ENCODE measurements at places on chromosomes 6 and 20.

GRCh38 chr20:52963131-52963530, 9.0 kb upstream of the TSHZ2 start:
- no peak for DNase-seq

- DNase-seq, result no peak
Measured at GRCh38 chr6:22306741-22307466, 10.1 kb upstream of the PRL start.

DNA sequence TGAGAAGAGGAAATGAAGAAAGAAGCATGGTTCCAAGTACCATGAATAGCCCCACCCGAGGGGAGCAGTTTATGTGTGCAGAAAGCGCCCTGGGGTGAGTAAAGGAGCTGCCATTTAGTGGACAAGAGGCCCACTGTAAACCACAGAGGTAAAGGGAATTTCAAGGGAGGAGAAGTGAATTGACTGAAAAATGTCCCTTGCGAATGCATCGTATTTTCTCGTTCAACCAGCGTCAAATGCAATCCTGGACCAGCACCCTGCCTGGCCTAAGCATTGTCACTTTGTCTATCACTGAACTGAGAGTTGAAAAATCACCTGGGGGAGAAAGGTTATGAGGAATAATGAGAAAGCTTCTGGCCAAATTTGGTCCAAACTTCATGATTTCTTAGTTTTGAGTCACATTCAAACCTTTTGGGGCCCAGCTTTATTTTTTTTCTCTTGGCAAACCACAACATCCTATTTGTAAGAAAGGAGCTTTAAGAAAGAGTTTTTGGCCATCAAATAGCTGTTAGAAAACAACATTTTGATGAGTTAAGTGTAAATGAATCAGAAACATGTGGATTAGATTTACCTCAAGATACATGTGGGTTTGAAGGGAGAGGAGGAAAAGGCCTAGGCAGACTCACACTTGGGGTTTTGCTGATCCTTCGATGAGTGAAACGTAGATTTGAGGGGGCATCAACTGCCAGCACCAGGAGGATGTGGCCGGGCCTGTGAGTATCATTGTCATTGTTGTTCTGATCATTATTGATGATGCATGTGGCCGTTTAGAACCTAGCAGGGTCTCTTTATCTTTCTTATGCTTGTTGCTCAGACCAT, 214.0 kb downstream of the CLIC5 start:
- DNase-seq, result no peak

DNA sequence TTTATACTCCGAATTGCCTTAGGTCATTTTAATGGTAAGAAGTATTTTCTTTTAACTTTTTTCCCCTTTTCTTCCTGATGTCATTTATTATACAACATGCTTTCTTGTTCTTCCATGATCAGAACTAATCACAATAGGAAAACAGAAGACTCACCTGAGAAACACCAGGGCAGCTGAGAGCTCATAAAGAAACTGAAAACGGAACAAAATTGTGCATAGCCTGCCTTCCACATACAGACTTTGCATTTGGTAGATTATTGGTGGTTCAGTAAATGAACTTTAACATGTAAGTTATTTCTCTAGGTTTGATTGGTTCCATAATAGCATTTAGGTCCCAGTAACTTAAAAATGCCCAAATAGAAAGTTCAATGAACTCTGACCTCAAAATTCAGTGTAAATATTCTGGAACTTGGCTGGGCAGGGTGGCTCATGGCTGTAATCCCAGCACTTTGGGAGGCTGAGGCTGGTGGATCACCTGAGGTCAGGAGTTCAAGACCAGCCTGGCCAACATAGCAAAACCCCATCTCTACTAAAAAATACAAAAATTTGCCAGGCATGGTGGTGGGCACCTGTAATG, 161.1 kb upstream of the DTNBP1 start:
- DNase-seq, result no peak

DNA sequence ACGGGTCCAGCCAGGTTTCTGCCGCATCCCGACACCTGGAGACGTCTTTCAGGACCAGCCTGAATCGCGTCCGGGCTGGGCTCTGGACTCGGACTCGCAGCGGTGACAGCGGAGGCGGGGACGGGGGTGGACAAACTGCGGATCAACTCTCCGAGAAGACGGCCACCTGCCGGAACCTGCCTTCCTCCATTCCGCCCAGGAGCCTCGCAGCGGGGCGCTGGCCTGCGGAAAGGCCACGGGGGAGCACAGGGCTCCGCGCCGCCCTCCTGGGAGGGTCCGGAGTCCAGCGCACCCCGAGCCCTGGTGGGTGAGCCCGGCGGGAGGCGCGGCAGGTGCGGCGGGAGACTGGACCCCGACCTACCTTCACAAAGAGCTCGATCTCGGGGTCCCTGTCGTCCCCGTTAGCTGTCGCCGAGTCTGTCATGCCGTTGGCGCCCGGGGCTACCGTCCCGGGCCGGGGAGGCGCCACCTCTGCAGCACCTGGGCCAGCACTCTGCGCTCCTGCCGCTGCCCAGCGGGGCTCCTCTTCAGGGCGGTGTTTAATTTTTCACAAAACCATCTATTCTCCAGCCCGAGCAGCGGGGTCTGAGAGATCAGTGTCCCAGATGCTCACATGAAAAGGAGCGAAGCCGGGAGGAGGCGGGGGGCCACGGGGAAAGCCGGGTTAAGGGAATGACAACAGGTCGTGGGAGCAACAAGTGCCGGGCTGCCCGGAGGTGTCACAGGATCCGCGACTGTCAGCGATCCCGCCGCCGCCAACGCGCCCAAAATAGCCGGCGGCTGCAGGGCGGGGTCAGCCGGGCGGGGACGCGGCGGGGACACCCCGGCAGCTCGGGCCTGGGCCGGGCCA, at the start of gene CLIC5:
CLIC5 (minus strand) TSS at position 742 of the 850 bp plus-strand sequence; CDS start at position 424, 318 bp downstream.
- DNase-seq, result no peak

GRCh38 chr6:147507162-147508041, 1.1 kb upstream of the SAMD5 start:
- no peak for DNase-seq

- peak; percentile 37 for DNase-seq
Measured at GRCh38 chr20:49505518-49505917, 23.1 kb upstream of the KCNB1 start.

- DNase-seq, result no peak
Measured at GRCh38 chr6:52675372-52675771, 4.5 kb downstream of the TMEM14A start.

- DNase-seq, result no peak
Measured at GRCh38 chr6:83257791-83258190, 64.6 kb downstream of the RWDD2A start.

DNA sequence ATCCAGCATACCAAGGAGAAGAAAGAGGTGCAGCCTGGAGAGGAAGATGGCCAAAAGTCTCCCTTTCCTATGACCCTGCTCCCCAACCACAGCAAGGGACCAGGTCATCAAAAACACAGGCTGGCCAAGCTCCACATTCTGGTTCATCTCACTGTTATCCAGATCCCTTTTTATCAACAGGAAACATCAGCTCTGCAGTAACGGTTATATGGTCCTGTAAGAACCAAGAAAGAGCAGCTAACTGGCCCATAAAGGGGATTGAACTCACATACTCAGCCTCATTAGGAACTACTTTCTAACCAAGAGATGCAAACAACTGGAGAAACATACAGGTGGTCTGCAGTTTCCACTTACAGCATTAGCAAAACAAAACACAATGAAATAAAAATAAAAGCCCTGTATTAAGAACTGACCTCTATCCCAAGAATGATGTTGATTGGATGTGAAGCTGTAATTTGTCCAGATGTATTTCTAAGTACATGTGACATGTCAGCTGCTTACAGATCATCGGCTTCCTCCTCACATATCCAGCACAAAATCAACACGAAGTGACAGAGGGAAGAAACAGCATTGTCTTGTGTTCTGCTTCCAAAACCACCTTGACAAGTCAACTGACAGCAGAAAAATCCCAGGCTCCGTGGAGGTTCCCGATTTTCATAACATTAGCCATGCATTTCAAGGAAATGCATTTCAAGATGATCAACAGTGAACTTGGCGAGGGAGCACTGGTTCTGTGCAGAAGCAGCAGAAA, 557.2 kb upstream of the AGPAT4 start:
- DNase-seq, result no peak

- no peak for DNase-seq
Measured at GRCh38 chr20:52665441-52665840, 306.7 kb upstream of the TSHZ2 start.

GRCh38 chr6:50847890-50848594, 29.4 kb downstream of the TFAP2B start:
- DNase-seq, result no peak

DNA sequence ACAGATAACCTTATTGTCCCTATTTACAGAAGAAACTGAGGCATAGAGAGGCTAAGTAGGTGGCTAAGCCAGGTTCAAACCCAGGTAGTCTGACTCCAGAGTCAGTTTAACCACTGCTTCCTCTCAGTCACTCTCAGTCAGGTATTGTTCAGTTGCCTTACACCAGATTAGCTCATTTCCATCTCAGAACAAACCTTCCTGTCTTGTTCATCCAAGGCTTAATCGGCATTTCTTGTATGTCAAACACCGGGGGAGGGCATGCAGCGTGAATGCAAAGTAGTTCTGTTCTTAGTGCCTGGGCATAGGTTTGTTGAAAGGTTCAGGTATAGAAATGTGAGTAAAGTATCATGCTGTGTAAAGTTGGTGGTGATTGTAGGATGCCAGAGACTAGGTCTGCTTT, 51.7 kb downstream of the CTNNBL1 start:
- DNase-seq, result no peak

DNA sequence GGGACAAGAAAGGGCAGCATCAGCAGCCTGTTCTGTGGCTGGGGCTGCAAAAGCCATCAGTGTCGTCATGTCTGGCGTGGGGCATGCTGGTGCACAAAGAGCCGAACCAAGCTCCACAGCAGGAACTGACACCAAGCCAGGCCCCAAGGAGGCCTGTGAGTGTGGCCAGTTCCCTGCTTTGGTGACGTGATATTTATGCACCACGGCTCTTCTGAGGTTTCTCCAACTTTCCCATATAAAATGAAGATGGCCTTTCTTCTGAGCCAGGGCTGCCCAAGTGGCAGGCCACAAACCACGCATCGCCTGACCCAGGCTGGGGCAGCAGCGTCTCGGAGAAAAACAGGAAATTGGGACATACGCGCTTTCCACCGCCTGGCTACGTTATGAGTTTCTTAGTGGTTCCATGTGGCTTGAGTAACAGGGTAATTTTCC, 109.9 kb downstream of the RIN2 start:
- no peak for DNase-seq
